B cell (primary cell): ENCODE measurements at places on chromosomes 7 and 10. TPM values are rescaled to one million over a fixed set of nuclear protein-coding genes. Genes with fewer than 3 reads are reported as not detected.
A peak's percentile ranks its signal among the peaks of the same experiment; 100 is the strongest.

The ELN gene
- total RNA-seq = not detected in 2 replicates

The ALOX5 gene
- total RNA-seq = 351 and 354 TPM in 2 replicates

DNA sequence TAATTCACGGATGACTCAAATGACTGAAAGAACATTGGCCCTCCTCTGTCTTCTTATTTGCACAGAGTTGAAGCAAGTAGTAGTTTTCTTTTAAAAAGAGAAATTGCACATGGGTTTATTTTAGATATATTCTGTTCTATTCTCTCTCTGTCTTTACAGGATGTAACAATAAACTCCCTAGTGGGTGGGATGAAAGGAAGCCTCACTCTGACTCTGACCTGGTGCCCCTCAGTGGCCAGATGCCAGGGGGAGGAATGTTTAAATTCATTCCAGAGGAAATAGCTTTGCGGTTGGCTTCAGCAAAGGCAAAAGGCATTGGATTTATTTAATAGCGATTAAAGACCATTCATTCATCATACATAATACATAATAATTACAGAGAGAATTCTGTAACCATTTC is 156.4 kb upstream of the MTPN start:
- no peak overlapping the region for H3K27ac ChIP-seq
- H3K27me3 ChIP-seq = no peaks in the 10 kb centered on the region
- no peak overlapping the region for H3K4me3 ChIP-seq
- no peak for DNase-seq
- no peaks in the 10 kb centered on the region for H3K36me3 ChIP-seq

The CPN1 gene
- total RNA-seq = not detected in 2 replicates

DNA sequence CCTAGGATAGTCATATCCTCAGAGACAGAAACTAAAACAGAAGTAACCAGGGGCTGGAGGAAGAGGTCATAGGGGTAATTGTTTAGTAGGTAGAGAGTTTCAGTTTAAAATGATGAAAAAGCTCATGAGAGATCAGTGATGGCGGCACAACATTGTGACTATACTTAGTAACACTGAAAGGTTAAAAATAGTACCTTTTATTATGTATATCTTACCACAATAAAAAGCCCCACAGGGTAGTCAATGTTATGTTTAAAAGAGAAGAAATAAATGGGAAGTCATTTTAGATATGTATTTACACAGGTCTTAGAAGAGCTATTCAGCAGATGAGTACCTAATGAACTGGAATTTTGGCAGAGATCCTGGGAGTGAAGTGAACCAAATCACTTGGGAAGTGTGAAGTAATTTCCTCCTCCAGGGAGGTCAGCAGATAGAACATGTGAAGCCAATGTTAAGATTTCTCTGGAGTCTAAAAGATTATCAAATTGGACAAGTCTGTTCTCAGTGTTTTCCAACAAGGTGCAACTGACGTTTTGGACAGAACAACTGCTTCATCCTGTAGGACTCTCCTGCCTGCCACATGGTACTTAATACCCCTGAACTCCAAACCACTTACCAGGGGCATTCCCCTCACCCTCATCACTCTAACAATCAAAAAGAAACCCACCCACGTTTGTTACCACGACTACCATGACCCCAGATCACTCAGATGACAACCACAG is 6.4 kb downstream of the CDCA7L start:
- peaks cover 69% of the 10 kb centered on the region for H3K4me1 ChIP-seq
- peak overlapping the region; percentile 86 for H3K27ac ChIP-seq
- H3K36me3 ChIP-seq = peaks cover 6% of the 10 kb centered on the region
- DNase-seq = peak; percentile 68
- no peaks in the 10 kb centered on the region for H3K27me3 ChIP-seq

The CFTR gene
- not detected in 2 replicates for total RNA-seq

- no peaks in the 10 kb centered on the region for H3K27me3 ChIP-seq
- H3K27ac ChIP-seq = no peak overlapping the region
- no peak overlapping the region for H3K4me3 ChIP-seq
- no peaks in the 10 kb centered on the region for H3K36me3 ChIP-seq
Measured at GRCh38 chr7:47677664-47678063, 95.8 kb upstream of the TNS3 start.

DNA sequence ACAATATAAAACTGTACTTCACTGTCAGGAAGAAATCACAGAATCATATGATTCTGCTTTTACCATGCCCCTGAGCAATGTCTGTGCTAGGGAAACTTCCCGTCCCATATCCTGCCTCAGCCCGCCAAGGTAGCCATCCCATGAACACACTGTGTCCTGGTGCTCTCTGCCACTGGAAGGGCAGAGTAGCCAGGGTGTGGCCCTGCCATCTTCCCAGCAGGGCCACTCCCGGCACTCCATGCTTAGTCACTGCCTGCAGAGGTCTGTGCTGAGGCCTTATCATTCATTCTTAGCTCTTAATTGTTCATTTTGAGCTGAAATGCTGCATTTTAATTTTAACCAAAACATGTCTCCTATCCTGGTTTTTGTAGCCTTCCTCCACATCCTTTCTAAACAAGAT is 31.8 kb downstream of the AP3M1 start:
- no peak overlapping the region for H3K4me3 ChIP-seq
- no peaks in the 10 kb centered on the region for H3K27me3 ChIP-seq
- DNase-seq = no peak

DNA sequence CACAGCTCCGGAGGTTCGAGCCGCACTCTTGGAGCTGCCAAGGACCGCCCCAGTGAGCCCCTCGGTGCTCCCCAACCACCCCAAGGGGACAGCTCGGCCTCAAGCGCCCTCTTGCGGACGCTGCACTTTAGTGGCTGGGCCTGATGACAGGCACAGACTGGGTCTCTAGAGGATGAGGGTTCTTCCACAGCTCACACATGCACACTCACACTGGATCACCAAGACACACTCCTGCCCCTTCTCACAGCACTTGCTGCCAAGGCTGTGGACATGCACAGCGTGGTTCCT is 2.1 kb downstream of the RET start:
- peaks cover 8% of the 10 kb centered on the region for H3K4me1 ChIP-seq
- no peaks in the 10 kb centered on the region for H3K27me3 ChIP-seq
- no peak for DNase-seq
- H3K27ac ChIP-seq = no peak overlapping the region
- H3K4me3 ChIP-seq = no peak overlapping the region
- no peaks in the 10 kb centered on the region for H3K36me3 ChIP-seq

The ABCA13 gene
- not detected in 2 replicates for total RNA-seq

- H3K27ac ChIP-seq = no peak overlapping the region
- H3K27me3 ChIP-seq = peaks cover 10% of the 10 kb centered on the region
- H3K36me3 ChIP-seq = no peaks in the 10 kb centered on the region
- H3K4me3 ChIP-seq = no peak overlapping the region
- no peak for DNase-seq
- peaks cover 6% of the 10 kb centered on the region for H3K4me1 ChIP-seq
Measured at GRCh38 chr10:43260911-43261577, 5.8 kb downstream of the RASGEF1A start.

GRCh38 chr7:38977685-38978084 is at the start of gene POU6F2:
TSS of gene POU6F2 (plus strand) at chr7:38977909. CDS start at chr7:38977954, 45 bp downstream.
- no peaks in the 10 kb centered on the region for H3K27me3 ChIP-seq
- no peaks in the 10 kb centered on the region for H3K36me3 ChIP-seq
- H3K4me3 ChIP-seq = no peak within 1 kb of the TSS

DNA sequence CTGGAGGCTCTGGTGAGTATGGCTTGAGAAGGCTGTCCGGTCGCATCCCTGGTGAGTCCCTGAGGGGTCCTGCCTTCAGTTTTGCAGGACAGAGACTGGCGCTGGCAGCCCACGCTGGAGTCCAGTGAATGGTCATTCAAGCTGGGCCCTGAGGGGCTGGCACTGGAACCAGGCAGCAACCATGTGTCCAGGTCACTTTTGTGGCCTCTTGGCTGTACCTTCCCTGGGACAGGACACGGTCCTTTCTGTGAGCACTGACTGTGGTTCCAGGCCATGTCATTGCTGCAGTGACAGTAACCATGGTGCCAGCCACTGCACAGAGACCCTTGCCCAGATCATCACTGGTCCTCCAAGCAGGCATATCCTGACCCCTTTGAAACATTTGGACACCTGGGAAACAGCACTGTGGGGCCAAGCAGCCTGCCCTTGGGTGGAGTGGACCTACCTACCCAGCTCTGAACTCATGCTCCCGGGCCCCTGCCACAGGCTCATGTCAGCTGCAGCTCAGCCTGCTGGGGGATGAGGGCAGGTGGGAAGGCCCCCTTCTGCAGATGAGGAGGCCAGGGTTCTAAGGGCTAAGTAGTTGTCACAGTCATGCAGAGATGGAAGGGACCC is 72.1 kb downstream of the ADCY1 start:
- H3K36me3 ChIP-seq = no peaks in the 10 kb centered on the region
- no peak overlapping the region for H3K4me3 ChIP-seq
- DNase-seq = no peak
- H3K27ac ChIP-seq = no peak overlapping the region

- H3K27me3 ChIP-seq = no peaks in the 10 kb centered on the region
- peak; percentile 27 for DNase-seq
- no peak overlapping the region for H3K27ac ChIP-seq
- no peak overlapping the region for H3K4me3 ChIP-seq
Measured at GRCh38 chr7:67625257-67625737, 628.7 kb downstream of the TYW1 start.

DNA sequence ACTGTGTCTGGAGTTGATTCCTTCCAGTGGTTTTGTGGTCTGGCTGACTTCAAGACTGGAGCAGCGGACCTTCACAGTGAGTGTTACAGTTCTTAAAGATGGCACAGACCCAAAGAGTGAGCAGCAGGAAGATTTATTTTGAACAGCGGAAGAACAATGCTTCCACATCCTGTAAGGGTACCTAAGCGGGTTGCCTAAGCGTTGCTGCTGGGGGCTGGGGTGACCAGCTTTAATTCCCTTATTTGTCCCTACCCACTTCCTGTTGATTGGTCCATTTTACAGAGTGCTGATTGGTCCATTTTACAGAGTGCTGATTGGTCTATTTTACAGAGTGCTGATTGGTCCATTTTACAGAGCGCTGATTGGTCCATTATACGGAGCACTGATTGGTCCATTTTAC is 13.2 kb downstream of the AKR1B15 start:
- H3K4me1 ChIP-seq = peaks cover 3% of the 10 kb centered on the region
- no peak for DNase-seq
- H3K36me3 ChIP-seq = no peaks in the 10 kb centered on the region
- H3K4me3 ChIP-seq = no peak overlapping the region
- H3K27ac ChIP-seq = no peak overlapping the region

- no peaks in the 10 kb centered on the region for H3K36me3 ChIP-seq
- H3K27ac ChIP-seq = no peak overlapping the region
- no peaks in the 10 kb centered on the region for H3K4me1 ChIP-seq
- H3K27me3 ChIP-seq = no peaks in the 10 kb centered on the region
Measured at GRCh38 chr7:90552521-90552920, 43.6 kb upstream of the CDK14 start.

DNA sequence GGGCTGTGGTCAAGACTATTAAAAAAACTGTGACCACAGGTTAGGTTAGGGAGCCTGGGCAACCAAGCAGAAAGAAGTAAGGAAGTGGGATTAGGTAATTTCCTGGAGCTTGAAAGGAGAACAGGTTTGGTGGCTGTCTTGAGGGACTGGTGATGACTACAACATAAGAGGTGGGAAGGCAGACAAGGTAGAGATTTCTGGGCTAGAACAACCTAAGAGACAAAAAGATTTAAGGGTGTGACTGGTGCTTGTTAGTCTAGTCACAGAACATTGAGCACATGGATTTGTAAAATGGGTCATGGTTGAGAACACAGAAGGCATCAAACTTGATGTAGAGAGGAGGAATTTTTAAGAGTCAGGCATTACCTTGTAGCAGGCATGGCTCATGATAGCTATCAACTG is 123.7 kb upstream of the ASAH2 start:
- DNase-seq = no peak
- peaks cover 17% of the 10 kb centered on the region for H3K4me1 ChIP-seq
- no peak overlapping the region for H3K27ac ChIP-seq
- H3K36me3 ChIP-seq = no peaks in the 10 kb centered on the region
- no peaks in the 10 kb centered on the region for H3K27me3 ChIP-seq

DNA sequence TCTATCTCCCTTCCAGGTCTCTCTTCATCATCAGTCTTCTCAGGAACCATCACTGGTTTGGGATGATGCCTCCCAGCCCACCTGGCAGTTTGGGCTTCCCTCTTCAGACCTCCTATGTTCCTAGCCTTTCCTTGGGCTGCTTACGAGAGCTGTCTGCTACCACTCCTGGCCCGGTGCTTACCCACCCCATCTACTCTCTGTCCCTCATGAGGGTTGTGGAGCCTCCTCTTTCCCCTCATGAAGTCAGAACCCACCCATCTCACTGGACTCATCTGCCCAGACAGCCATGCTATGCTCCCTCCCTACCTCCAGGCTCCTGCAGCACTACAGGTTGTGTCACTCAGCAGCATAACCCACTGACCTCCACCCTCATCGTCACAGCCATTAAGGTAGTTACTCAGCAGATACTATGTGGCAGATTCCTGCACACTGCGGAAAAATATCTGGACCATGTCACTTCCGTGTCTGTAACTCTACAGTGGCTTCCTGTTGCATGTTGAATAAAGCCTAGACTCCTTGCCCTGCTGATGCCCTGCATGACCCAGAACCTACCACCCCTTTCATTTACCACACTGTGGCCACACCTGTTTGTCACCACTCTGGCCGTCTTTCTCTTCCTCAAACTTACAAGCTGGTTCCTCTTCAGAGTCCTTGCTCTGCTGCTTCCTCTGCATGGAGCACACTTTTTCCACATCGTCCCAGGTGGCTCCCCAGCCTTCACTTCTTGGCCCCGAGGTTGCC is 2.0 kb downstream of the DBNL start:
- peak; percentile 92 for DNase-seq
- no peaks in the 10 kb centered on the region for H3K36me3 ChIP-seq
- H3K4me1 ChIP-seq = peaks cover 72% of the 10 kb centered on the region

GRCh38 chr10:104479906-104480593 is 126.4 kb downstream of the CFAP58 start:
- H3K36me3 ChIP-seq = no peaks in the 10 kb centered on the region
- H3K4me3 ChIP-seq = no peak overlapping the region
- no peaks in the 10 kb centered on the region for H3K4me1 ChIP-seq

- no peak overlapping the region for H3K27ac ChIP-seq
- no peak for DNase-seq
- H3K36me3 ChIP-seq = no peaks in the 10 kb centered on the region
- peaks cover 30% of the 10 kb centered on the region for H3K4me1 ChIP-seq
- no peaks in the 10 kb centered on the region for H3K27me3 ChIP-seq
Measured at GRCh38 chr7:150429699-150430098, 20.7 kb upstream of the GIMAP8 start.

The NXPH1 gene
- total RNA-seq = not detected in 2 replicates
